ENCODE measurements at places on chromosomes 12 and 14.

- no peak for DNase-seq
Measured at GRCh38 chr12:2548081-2548480, 246.7 kb upstream of the FKBP4 start.

DNA sequence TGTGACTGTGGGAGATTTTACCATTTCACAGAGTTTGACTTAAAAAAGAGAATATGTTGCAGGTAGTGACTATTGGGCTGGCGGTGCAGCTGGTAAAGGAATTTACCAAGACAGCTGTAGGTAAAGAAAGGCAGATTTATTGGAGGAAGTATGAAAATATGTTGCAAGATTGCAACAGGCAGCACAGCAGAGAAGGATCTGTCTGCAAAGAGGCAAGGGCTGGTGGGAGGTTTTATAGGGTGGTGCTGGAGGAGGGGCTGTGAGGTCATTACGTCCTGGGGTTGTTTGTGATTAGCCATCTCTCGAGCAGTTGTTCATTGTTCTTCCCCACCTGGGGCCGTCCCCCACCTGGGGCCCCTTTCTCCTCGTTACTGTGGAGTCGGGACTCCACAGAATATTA lies 62.1 kb downstream of the ACACB start:
- no peak for DNase-seq

DNA sequence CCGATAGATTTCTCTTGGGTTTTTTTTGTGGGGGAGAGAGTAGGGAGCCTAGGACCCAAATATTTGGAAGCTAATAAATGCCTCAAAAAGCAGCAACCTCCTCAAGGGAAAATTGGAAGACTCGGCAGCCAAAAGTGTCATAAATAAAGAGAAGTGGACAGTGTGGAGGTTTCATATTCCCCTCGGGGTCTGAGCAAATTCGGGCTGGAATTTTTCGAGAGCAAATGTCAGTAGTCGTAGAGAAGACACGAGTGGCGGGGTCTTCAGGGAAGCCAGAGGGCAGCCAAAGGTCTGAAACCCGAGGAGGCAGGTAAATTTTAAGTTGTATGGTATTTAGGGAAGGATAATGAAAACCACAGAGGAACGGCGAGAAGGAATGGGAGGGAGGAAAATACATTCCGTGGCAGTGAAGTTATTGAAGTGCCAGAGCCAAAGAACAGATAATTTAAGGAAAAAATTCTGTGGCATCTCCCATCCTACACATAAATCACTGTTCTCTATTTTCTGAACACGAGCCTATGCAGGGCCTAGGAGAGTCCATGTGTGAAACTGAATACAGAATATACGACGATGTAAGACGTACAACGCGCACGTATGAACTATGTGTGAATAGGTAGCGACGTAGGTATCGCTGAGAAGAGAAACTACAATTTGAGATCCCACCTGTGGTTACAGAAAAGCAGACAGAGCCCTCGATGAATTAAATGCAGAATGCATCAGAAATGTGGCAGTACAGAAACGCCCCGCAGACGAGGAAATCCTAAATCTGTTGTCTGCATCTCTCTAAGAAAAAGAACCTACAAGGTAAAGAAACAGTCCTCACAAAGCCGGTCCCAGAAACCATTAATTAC lies 12.9 kb downstream of the BCL11B start:
- DNase-seq = no peak

DNA sequence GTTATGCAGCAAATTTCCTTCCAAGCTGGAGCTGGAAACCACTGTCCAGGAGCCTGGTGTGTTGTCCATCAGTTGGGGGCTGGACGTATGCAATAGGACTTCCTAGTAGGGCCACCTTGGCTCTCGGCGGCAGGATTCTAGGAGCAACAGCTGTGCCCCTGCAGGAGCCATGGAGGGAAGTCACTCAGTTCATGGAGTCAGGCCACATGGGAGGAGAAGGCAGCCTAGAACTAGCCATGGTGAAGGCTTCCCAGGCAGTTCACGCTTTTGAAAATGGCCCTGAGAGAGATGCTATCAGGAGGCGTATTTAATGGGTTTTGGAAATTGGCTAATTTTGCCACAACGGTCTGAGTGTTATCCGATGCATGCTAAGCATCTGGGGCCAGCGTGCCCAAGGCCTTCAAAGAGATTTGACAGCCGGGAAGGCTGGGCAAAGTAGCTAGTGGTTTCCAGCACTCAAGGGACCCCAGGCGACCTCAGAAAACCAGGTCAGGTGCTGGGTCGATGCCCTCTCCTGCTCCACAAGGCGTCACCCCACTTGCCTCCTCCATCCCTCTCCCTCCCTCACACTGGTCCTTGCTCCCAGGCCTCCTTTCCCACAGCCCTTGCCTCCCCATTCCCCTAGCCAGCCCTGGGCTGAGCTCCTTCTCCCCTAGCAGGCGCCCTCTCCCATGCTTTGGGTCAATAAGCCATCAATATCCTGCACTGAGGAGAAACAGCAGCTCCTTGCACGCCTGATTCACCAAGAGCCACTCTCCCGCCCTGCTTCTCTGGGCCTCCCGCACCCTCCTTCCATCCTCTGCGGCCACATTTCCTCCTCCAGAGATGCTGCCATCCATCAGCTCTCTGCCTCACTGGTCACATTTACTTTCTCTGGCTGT lies 30.9 kb upstream of the SYNDIG1L start:
- no peak for DNase-seq

DNA sequence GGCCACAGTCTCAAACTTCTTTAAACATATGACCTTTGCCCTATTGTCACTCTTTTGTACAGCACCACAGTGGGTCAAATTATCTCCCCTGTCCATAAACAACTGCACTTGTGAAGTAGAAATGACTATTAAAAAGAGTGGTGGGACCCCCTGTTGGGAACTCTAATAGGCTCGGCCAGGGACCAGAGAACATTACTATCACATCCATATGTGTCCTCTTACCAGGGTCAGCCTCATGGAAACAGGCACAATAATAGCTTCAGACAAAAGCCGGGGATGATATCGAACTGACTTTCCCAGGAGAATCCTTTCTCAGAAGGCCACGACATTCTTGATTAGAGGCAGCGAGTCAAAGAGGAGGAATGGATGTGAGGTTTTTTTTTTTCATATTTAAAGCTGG lies 96.6 kb downstream of the NKX2-1 start:
- DNase-seq = no peak

- no peak for DNase-seq
Measured at GRCh38 chr12:644818-645552, 18.3 kb downstream of the NINJ2 start.

All from CD14-positive monocyte (primary cell).